CD4-positive, alpha-beta T cell treated with Interleukin-6 for 4 hours (primary cell): ENCODE measurements at places on chromosomes 4 and X.

- DNase-seq = no peak
Observed at GRCh38 chrX:140505421-140506337, 810 bp upstream of the SOX3 start.

- DNase-seq = no peak
Observed at GRCh38 chr4:88172987-88173386, 14.5 kb upstream of the ABCG2 start.

DNA sequence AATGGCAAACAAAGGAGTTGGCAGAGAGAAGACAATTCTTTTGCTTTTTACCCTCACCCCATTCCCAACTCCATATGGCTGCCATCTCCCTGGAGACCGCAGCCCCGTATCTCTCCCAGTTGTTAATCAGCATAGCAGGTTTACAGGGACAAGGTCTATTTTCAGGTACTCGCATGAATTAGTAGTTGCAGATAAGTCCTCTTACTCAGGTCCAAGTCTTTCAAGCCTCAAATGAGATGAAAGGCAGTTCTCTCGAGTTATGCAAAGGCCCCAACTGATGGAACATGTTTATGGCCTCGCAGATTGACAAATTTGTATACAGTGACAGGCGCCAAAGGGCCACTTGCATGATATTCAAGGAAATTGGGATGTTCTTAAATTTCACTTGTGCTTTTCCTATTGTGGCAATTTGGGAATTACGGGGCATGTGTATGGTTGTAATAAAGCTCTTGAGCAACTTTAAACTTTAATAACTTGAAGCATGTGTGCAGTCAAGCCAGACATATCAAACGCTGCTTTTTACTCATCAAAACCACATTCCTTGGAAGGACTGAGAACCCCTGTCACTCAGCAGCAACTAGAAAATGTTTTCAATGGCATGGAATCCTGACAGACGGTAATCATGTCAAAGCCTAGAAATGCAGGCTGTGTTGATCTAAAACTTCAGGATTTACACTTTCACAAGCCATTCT lies 45.1 kb downstream of the KDR start:
- DNase-seq = no peak

DNA sequence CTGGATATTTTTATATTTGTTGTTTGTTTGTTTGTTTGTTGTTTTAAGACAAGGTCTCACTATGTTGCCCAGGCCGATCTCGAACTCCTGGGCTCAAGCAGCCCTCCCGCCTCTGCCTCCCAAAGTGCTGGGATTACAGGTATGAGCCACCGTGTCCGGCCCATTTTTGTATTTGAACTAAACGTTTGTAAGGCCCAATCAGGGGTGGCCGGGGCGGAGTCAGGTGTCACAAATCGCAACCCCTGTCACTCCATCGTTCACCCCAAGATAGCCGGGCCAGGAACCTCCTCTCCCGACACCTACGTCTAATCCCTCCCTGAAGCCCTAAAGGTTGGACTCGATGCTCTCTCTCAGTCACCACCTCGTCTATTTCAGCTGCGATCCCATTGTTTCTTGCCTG lies 722 bp upstream of the EFHC2 start:
- DNase-seq = peak; percentile 71

DNA sequence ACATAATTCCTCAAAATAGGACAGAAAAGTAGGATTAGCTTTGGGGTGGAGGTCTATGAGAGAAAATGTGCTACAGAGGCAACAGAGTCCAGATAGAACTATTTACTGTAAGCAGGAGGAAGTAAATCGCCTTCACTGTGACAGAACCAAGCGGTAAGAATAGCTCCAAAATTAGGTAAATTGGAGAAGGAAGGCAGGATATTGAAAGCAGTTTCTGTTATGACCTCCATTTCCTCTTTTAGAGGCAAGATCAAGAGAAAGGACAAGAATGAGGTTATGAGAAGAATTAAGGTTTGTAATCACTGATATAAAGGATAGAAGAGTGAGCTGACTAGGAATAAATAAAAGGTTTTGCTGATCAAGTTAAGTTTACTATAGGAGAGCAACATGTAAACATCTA lies 44.1 kb upstream of the NEUROG2 start:
- no peak for DNase-seq

DNA sequence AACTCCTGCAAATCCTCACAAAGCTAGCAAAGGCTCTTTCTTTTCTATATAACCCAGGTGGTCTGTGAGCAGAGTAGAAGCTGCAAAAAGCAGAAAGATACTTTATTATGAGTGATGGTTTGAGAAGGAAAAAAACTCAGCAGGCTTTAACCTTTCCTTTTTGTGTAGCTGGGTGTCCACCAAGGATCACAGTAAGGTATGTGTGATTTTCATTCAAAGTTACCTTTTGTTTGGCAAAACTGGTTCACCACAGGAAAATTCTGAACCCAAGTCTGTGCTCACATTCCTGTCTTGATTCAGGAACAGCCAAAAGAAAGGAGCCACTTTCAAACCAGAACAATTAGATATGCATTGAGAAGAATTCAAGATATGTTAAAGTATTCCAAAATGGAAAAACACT lies 35.7 kb downstream of the FRAS1 start:
- no peak for DNase-seq

GRCh38 chr4:16894406-16894805 lies 4.0 kb downstream of the LDB2 start:
- DNase-seq = no peak

DNA sequence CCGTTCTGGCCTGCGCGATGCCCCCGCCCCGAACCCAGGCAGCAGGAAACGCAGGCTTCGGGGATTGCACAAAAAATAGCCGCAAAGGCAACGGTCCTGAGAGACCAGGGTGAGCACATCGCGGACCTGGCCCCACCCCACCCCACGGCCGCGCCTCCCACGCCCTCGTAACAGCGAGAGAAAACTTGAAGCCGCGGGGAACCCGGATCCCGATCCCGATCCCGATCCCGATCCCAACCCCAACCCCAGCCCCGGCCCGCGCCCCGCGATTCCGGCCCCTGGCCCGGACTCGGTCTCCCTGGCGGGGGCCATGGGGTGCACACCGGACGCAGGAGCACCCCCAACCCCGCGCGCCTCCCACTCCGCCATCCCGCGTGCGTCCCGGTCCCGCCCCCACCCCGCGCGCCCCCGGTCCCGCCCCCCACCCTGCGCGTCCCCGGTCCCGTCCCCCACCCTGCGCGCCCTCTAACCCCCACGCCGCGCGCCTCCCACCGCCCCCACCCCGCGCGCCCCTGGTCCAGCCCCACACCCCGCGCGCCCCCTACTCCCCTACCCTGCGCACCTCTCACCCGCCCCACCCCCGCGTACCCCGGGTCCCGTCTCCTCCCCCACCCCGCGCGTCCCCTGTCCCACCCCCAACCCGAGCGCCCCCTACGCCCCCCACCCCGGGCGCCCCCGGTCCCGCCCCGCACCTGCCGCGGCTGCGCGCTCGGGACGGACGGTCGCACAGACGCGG lies 29.0 kb downstream of the NOP14 start:
- DNase-seq = peak; percentile 71

GRCh38 chr4:52472444-52472843 lies 186.7 kb downstream of the USP46 start:
- no peak for DNase-seq

GRCh38 chr4:158912390-158912789 lies 143.6 kb downstream of the FNIP2 start:
- DNase-seq = no peak

- DNase-seq = no peak
Observed at GRCh38 chr4:4637710-4638109, 95.9 kb upstream of the STX18 start.

DNA sequence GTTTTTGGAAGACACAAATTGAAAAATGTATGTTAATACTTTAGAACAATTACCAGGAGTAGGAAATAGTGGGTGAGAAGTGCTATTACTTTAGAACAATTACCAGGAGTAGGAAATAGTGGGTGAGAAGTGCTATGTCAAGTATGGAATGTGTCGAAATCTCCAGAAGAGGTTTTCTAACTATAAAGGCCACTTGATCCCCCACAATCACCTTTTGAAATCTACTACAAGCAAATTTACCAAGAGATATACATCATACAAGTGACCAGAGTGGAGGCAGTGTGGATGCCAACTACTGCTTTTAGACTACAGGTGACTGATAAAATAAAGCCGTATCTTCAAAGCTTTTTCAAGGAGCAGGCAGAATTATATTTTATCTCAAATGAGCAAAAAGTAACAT lies 43.1 kb downstream of the MAB21L2 start:
- no peak for DNase-seq

DNA sequence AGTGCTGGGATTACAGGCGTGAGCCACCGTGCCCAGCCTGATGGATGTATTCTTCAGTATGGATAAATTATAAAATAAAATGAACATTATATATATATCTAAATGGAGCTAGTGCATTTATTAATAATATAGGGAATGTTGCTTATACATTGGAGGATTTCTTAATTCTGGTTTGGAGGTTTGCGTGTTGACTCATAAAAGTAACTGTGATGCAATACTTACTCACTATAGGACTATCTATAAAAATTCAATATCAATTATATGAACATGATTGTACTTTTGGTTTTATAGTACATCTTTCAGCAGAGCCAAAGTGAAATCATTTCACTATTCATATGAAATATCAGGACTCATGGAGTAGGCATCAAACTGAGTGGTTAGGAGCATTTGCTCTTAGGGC lies 3.2 kb upstream of the AREG start:
- no peak for DNase-seq

DNA sequence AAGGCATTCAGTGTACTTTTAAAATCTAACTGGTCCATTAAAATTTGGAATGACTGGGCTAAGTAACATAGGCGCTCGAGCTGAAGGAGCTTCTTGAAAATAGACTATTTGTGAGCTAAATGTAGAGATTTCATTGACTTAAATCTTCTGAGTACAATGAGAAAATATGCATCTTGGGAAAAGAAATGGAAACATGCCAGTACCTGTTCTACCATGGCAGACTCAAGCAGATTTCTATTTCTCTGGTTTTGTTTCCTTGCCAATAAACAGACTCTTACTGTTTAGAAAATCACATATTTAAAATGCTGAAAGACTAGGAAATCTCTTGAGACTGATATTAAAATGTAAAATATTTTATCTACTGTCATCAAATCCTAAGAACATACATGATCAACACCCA lies 678.1 kb downstream of the FAT4 start:
- no peak for DNase-seq

- DNase-seq = no peak
Observed at GRCh38 chr4:88177983-88178625, 19.7 kb upstream of the ABCG2 start.

- peak; percentile 3 for DNase-seq
Observed at GRCh38 chr4:26724534-26724933, 136.1 kb upstream of the STIM2 start.

DNA sequence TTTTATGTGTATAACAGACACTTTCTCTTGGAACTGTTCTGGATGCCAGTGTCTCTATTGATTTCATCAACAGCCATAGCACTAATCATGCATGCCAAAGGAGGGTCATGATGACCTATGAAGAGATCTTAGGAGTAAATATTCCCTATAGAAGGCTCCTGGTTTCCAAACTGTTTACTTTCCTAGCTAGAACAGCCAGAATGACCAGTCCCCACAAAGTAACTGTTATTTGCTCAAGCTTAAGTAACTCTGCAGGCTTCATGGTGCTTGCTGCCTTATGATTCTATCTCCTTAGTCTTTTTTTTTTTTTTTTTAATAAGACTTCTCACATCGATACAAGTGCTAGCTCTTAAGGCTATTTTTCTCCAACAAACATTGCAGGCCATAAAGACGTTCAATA lies 12.4 kb downstream of the S100G start:
- DNase-seq = no peak

DNA sequence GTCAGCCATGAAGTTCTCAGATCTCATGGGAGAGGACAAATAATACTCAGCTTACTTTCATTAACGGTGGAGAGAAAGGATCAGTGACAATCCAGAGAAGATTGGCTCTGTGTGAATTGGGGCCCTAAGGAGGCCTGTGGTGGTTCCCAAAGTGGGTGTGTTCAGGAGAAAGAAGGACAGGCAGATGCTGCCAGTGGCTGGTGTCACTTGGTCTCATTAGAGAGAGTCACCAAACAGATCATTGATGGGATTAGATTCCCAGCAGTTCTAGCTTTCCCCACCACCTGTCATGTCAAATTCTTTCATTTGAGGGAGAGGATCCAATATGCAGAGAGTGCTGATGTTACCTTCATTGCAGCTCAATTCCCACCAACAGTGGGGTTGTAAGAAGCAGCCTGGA lies 8.0 kb downstream of the SMPX start:
- DNase-seq = no peak

- DNase-seq = no peak
Observed at GRCh38 chrX:39661116-39661907, 436.4 kb downstream of the BCOR start.

DNA sequence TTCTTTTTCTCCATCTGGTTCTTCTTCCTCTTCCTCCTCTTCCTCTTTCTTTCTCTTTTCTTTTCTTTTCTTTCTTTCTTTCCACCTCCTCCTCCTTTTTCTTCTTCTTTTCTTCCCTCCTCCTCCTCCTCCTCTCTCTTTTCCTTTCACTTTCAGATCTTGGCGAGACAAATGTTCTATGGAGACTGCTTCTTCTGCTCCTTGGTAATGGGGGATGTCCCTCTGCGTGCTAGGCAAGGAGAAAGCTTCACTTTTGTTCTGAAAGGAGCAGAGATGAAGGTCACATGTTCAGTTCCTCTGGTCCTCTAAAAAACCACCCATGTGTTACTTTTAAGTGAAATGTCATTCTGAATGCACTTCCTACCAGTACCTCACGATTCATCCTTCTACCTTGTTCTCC lies 33.2 kb downstream of the NBDY start:
- DNase-seq = no peak

- no peak for DNase-seq
Observed at GRCh38 chrX:30714138-30714537, 60.9 kb downstream of the GK start.

- no peak for DNase-seq
Observed at GRCh38 chr4:762211-763190, 56.9 kb downstream of the PCGF3 start.

DNA sequence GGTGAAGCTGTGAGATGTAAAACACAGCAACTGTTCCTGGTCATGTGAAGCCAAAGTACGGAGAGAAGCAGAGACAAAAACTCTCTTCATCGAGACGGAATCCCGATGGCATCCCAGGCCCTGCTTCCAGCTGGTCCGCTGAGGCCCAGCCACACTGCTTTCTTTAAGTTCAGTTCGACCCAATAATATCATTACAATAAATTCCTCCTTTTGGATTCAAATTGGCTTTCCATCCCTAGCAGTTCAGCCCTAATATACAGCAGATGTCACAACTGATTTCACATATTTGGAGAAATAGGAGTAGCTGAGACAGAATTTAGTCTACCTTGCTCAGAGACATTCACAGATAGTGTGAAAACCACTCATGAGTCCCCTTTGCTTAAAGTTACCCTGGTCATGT lies 98.3 kb upstream of the SPRY1 start:
- no peak for DNase-seq

- DNase-seq = no peak
Observed at GRCh38 chrX:101729986-101730385, 70.3 kb upstream of the ARMCX2 start.
